CD4-positive, alpha-beta T cell treated with Interferon alpha-2 for 1 hour (primary cell): ENCODE measurements at places on chromosomes 7 and 10.

DNA sequence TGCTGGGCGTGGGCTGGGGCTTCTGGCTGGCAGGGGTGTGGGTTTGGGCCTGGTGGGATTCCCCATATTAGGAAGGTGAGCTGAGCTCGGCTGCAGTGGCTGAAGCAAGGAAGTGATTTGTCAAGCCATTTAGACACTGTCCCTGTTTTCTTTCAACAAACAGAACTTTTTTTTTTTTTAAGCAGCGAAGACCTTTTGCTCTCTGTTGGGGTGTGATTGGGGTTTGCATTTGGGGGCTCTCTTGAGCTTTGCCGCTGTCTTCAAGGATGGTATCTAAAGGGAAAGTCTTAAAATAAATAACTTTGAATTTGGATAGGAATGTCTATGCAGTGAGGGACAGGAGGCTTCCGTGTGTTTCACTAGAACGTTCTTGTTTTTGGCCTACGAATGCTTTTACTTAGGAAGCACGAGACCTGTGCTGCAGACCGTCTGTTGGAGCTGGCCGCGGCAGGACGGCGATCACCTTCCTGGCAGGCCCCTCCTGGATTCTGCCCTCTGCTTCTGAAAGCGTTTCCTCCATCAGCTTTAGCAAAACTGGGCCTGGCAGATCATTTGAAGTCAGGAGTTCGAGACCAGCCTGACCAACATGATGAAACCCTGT lies 43.9 kb downstream of the FOXK1 start:
- DNase-seq, result no peak

DNA sequence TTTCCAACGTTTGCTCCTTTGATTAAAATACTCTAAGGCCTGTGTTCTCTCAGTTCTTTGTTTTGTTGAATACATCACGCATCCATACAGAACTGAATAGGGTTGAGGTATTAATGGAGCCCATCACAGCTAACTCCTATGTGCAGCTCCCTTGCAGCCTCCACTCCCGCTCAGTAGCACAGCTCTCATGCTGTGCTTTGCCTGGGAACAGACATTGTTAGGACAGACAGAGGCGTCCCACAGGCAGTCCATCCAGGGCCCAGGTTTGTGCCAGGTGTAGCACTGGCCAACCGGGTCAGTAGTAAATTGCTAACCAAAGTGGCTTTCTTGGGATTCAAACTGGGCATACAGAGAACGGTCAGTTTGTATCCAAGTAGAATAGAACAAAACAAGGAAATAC lies 644.7 kb upstream of the NRP1 start:
- DNase-seq, result no peak

DNA sequence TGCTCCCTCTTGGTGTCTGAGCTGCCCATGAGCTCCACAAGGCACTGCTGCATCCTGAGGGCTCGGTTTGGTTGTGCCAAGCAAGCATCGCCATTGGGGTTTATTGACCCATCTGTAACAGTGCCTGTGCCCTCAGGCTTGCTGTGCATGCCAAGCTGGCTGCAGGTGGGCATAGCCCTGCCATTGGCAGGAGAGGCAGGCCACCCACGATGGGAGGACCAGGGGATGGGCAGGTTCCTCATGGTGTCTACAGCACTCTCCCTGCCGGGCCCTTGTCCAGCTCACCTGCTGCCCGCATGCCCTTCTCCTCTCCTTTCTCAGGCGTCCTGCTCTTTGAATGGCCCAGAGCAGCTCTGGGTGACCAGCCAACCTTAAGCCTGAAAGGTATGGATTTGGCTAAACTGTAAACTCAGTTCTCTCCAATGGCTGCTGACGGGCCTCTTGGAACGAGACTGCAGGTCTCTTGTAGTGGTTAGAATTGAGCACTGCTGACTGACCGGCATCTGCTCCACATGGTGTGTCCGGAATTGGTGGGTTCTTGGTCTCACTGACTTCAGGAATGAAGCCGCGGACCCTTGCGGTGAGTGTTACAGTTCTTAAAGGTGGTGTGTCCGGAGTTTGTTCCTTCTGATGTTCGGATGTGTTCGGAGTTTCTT lies 17.6 kb downstream of the AKR1E2 start:
- no peak for DNase-seq

DNA sequence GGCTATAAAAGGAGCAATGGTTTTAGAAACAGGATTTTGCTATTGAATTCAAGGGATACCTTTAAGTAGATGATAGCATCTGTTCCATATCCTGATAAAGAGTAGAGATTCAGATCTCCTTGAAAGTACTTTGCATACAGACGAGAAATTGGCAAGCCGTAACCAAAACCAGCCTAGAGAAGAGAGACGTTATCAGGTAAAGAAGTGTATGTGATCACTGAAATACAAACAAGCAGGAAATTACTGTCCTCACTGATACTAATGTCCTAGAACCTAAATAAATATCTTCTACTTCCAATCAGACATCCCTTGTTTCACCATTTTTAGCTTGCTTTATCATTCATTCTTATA lies 9.4 kb downstream of the PDK4 start:
- no peak for DNase-seq

DNA sequence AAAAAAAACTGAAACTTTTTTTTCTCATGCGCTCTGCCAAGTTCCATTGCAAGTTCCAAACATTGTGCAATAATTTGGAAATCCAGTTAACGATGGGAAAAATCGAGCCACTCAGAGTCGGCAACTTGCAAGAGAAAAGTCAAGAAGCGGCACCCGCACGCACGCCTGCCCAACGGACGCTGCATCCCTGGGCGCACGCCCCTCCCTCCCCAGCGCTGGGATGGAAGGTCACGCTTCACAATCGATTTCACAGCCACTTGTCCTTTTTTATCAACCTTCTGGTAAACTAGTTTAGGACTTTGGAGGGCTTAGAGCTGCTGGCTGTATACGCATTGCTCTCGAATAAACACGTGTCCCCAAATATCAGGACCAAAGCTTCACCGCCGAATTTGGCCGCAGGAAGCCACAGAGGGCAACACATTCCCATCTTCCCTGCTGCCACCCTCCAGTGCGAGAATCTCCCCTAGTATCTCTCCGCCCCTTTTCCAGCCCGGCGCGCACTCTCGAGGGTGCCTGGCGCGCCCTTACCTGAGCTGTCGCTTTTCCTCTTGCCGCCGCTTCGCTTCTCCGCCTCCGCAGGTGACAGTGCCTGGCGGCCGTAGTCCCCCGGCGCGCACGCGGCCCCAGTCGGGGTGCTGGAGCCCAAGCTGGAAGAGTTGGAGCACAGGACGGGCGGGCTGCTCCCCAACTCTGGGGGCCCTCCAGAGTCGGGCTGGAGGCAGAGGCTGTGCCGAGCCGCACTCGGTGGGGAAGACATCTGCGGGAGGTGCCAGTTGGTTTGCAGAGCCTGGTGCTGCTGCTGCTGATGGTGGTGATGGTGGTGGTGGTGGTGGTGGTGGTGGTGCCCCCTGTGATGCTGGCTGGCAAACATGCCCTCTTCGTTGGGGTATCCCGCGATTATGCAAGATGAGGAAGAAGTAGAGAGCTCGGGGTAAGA lies 857 bp downstream of the MEOX2 start:
- DNase-seq, result no peak

GRCh38 chr10:130801784-130802183 lies 509.7 kb downstream of the TCERG1L start:
- no peak for DNase-seq

DNA sequence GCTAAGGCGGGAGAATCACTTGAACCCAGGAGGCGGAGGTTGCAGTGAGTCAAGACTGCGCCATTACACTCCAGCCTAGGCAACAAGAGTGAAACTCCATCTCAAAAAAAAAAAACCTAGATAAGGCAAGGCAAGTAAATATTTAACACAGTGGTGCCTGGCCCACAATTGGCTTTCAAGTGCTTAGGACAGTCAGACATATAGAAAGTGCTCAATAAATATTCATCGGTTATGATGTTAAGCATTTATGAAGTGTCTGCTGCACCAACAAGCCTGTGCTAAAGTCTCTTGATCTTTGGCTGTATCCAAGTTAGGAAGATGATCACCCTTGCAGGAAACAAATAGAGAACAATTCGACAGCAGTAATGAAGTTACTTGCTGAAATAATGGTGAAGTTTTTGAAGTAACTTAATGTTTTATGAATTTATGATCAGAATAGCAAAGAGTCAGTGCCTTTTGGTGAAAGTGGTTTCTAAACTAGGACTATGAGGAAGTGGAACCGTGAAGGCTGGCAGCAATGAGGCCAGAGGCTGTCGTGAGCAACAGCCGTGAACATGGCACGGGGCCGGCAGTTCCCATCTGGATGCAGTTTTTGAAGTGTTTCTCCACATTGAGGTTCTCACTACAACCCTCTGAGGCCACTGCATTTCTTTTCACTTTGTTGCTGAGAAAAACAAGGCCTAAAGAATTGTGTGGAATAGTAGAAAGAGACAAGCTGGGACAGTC lies 48.1 kb upstream of the GATA3 start:
- no peak for DNase-seq

DNA sequence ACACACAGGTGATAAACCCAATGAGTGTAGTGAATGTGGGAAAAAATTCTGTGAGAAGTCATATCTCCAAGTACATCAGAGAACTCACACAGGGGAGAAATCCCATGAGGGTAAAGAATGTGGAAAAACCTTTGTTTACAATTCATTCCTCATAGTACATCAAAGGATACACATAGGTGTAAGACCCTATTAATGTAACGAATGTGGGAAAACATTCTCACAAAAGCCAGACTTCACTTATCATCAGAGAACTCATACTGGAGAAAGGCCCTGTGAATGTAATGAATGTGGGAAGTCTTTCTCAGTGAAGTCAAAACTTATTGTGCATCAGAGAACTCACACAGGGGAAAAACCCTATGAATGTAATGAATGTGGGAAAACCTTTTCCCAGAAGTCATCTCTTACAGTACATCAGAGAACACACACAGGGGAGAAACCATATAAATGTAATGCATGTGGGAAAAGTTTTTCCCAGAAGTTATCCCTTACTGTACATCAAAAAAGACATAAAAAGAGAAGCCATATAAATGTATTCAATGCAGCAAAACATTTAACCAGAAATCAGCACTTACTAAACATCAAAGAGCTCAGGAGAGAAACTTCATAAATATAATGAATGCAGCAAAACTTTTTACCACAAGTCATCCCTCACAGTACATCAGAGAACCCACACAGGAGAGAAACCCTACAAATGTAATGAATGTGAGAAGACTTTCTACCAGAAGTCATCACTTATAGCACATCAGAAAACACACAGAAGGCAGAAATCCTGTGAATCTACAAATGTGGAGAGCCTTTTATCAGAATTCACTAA lies 49.8 kb downstream of the ZNF239 start:
- no peak for DNase-seq

DNA sequence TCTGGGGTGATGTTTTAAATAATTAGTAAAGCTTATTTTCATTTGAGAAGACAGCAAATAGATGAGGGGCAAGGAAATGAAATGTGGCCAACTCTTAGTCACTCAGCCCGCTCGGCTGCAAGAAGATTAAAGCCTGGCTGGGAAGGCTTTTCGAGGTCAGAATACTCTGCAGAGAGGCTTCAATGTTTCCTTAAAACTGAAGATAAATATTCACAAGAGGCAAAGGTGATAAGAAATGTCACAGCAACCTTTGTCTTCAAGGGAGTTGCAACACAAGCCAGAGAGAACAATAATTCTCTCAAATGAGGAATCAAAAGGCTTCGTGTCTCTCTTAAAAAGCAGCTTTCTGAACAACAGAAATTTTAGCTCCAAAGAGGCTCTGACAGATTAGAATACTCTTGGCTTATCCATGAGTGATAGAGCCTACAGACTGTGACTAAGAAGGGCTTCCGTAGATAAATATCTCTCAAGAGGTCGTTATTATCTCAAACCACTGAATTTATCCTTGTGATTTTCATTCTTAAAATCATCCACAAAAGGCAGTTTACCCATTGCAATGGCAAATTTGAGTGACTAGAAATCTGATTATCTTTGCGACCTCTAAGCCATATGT lies 92.5 kb downstream of the KLF6 start:
- no peak for DNase-seq

DNA sequence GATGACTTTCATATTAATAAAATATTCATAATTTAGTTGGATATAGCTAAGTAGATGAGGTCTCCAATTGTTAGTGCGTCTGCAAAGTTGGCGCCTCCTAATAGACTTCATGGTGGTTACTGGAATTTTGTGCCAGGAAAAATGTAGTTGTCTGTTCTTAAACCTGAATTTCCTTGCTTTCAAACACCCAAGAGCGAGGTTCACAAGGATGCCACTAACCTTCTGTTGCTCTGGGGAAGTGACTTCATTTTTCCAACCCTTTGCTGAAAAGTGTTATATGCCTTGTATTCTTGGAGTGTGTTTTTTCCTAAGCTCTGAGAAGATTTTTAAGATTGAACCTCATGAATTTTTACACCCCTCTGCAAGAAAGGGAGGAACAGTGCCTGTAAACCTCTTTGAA lies 98.9 kb upstream of the GLCCI1 start:
- DNase-seq, result no peak

- DNase-seq, result no peak
These were observed 19.1 kb downstream of the TCF7L2 start for GRCh38 chr10:112969131-112969530.
